Vein endothelial cell (primary cell): ENCODE measurements at places on chromosomes 6 and 20. TPM values are rescaled to one million over a fixed set of nuclear protein-coding genes. Genes with fewer than 3 reads are reported as not detected.

KIAA1755 gene
- total RNA-seq: under 0.01 and 0.19 TPM in 2 replicates

PYGB gene
- total RNA-seq: 99.3 and 99.8 TPM in 2 replicates

CTCFL gene
- under 0.01 TPM in 1 of 2 replicates, not detected in the other for total RNA-seq

PAX1 gene
- not detected in 2 replicates for total RNA-seq

ZNF391 gene
- under 0.01 and 1.6 TPM in 2 replicates for total RNA-seq
